ENCODE measurements at places on chromosomes 16 and 17.

DNA sequence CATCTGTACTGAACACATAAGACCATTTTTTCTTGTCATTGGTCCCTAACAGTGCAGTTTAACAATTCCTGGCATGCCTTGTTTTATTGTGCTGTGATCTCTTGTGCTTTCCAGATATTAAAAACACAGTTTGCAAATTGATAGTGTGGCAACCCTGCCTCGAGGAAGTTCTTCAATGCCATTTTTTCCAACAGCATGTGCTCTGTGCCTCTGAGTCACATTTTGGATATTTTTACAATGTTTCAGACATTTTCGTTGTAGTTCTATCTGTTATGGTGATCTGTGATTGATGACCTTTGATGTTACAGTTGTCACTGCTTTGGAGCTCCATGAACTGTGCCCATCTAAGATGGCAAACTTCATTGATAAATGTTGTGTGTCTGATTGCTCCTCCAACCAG is 66.2 kb downstream of the GOSR1 start:
- DNase-seq: no peak

GRCh38 chr16:22847690-22848089 is 33.7 kb downstream of the HS3ST2 start:
- DNase-seq: no peak

- DNase-seq: no peak
Observed at GRCh38 chr17:59436900-59437299, 105.4 kb downstream of the YPEL2 start.

DNA sequence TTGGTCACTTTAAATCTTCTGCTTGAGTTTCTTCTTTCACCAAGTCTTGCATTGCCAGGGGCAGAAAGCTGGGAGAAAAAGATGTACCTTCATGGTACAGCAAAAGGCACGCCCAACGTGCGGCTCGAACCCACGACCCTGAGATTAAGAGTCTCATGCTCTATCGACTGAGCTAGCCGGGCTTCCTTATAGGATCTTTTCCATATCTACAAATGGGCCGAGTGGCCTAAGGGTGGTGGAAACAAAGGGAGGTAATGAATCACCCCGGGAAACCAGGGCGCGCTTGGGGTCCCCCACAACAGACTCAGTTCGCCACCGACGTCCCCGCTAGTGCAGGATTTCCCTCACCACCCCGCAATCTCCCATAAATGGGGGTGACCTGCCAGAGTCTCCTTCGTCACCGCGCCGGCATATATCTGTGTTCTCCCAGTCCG is 7.5 kb upstream of the OR1F1 start:
- DNase-seq: no peak
